ENCODE measurements at places on chromosomes 7 and 10.

- no peak for DNase-seq
Measured at GRCh38 chr7:8217200-8218068, 44.5 kb downstream of the ICA1 start.

GRCh38 chr10:47092831-47093230, 181.6 kb downstream of the PTPN20 start:
- DNase-seq, result no peak

- no peak for DNase-seq
Measured at GRCh38 chr10:1642600-1643160, 94.6 kb downstream of the ADARB2 start.

GRCh38 chr7:26311798-26312197, 20.1 kb downstream of the SNX10 start:
- no peak for DNase-seq

GRCh38 chr7:106875508-106875907, 10.4 kb downstream of the PIK3CG start:
- DNase-seq, result no peak

- no peak for DNase-seq
Measured at GRCh38 chr7:2049111-2049781, 183.5 kb downstream of the MAD1L1 start.

GRCh38 chr10:4270116-4270515, 485.1 kb upstream of the KLF6 start:
- no peak for DNase-seq

GRCh38 chr7:80770061-80770460, 131.6 kb downstream of the CD36 start:
- DNase-seq, result no peak

DNA sequence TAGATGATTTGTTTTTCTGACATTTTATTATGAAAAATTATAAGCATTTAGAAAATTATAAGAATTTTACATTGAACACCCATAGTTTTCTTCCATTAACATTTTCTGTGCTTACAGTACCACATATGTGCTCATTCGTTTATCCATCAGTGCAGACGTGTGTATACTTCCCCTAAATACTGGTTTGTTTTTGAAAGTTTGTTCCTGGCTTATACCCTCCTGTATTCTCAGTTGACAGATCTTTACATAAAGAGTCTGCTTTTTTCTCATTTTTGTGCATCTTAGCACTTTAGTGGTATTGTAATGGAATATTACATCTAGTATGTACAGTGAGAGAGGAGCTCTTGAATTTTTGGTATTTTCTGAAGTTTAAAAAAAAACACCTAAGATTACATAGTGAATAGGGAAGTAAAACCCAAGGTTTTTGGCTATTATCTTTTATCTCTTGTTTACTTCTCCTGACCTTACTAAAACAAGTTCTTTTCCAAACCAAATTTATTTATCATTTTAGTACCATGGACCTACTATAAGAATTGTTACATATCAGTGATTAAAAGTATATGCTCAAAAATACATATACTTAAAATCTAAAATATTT, 8.1 kb downstream of the DLD start:
- no peak for DNase-seq

- no peak for DNase-seq
Measured at GRCh38 chr10:88565072-88565471, 18.0 kb downstream of the RNLS start.

DNA sequence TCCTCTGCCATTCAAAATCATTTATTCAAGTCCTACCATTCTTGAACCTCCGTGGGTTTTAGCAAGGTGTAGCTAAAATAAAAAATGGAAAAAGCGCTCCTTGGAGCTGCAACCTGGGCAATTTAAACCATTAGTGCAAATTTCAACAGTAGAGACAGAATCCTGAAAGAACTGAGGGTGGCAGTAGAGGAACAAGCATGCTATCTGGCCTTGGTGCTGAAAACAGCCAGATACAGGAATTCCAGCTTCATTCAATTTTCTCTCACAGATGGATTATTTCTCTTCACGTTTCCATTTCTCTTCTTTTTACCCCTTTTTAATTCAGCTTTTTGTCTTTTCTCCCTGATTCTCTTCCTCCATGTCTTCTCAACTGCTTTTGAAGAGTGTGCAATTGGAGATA, 77.7 kb downstream of the OTUD1 start:
- no peak for DNase-seq

- no peak for DNase-seq
Measured at GRCh38 chr10:130044067-130045061, 66.3 kb downstream of the C10orf143 start.

DNA sequence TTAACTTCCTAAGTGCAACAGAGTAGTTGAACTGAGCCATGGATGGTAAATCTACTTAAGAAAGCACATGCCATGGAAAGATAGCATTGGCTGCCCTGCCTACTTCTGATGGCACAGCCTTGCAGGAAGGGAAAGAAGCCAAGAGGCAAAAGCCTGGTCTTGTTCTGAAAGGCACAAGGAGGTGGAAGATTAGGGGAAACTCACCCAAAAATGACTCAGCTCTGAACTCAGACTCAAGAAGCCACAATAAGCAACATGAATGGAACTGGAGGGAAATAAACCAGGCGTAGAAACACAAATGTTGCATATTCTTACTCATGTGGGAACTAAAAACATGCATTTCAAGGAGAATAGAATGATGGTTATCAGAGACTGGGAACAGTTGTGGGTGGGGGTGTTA, 20.8 kb upstream of the ALOX5 start:
- DNase-seq, result no peak

DNA sequence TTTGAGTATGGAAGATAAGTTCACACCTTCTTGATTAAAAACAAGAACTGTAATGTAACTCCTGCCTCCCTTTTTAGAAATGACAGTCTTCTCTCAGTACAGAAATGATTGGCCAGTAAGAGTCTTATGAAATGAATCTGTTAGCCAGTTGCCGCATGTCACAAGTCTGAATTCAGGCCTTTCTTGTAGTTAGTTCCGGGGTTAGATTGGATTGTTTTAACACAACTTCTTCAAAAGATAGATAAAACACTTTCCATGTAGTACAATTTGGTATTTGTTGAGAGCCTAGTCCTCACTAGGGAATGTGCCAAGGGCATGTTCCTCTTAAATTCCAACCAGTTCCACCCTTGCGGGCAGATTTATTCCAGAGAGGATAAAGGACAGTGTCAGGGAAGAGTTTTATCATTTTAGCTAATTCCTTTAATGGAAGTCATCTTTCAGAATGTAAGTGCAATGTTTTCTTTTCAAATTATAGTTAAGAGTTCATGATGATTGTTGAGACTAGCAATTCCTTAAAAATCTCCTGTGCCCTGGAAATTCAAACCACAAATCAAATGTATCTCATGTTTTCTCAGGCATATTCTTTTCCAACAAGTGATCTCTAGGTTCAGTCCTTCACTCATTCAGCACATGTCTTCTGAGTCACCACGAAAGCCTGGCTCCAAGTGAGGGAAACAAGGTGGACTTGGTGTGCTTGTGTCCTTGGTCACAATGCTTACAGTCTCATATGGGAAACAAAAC, 4.1 kb downstream of the FHIP2A start:
- DNase-seq, result no peak

- DNase-seq, result no peak
Measured at GRCh38 chr10:126481181-126481580, 92.9 kb upstream of the ADAM12 start.

GRCh38 chr7:105304040-105304895, 84.5 kb downstream of the SRPK2 start:
- peak; percentile 39 for DNase-seq

DNA sequence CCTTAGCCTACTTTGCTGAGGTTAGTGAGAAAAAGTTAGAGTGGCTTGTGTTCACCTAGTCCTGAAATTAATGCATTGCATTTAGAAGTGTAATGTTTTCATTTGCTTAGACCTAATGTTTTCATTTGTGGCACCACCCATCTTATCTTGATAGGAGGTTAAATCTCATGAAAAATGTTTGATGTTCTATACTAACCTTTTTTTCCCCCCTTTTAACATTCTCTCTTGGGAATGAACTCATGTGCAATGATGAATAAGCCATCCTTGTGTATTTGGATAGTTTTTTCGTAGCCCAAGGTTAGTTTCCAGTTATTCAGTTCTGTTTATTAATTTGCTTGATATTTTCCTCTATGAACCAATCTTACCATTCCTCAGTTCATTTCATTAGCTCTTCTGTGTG, 2.8 kb downstream of the FHIP2A start:
- DNase-seq, result no peak

DNA sequence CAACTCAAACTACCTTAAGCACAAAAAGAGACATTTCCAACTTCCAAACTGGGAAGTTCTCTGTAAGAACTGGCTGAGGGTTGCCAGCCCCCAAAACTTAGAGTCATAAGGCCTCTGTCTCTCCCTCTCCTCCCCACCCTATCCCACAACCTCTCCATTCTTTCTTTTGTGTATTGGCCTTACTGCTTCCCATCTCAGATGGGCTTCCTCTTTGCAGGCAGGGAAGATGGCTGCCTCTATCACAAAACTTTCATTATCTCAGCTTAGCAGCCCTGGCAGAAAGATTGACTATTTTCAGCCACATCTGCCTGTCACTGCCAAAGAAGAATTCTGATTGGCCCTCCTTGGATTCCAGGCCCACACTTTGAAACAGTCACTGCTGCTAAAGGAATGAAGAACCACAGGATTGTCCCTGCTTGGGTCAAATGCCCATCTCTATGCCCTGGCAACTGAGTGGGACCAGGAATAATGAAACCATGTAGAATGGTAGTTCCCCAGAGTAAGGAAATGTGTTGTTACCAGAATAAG, 58.0 kb upstream of the PRKAR2B start:
- DNase-seq, result no peak

GRCh38 chr7:476736-477360, 42.8 kb downstream of the PDGFA start:
- DNase-seq, result no peak

DNA sequence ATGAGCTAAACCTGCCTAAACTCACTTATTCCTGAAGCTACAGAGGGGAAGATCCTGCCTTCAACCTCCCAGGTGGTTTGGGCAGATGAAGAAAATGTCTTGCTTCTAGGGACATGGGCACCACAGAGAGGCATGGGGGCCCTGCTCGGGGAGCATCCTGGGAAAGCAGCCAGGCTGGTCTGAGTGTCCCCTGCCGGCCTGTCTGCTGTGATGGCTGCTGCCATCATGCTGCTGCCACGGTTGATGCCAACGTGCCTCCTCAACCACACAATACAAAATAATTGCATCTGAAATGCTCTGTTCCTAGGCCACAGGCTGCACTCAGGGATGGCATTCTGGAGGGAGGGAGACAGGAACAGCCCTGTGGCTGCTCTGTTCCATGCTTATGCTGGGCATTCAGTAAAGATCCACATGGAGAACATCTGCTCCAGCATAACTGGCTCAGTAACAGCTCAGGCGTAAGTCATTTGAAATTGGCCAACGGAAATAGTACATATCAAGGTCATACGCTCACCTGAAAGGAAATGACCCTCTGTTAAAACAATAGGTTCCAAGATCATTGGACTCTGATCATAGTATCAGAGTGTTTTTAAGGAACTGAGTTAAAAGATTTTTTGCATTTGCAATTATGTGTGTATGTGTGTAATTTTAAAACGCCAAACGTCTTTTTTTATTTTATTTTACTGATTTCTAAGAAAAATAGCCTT, 299.0 kb downstream of the TNS3 start:
- no peak for DNase-seq

DNA sequence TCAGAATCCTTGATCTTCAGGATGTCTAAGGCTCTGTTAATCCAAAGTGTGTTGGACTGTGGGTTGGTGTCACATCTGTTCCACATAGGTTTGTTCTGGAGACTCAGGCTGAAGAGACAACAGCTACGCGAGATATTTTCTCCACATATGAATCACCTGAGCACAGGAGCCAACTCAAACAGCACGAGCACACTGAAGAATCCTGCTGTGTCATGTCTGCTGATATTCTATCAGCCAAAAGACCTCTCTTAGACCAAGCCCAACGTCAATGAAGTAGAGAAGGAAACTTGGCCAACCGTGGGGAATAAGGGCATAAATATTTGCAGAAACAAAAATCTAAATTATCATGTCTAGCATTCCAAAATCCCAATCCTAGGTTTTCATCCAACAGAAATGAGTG, 2.7 kb upstream of the TASOR2 start:
- no peak for DNase-seq

- DNase-seq, result no peak
Measured at GRCh38 chr10:118449521-118449920, 107.4 kb upstream of the FAM204A start.

DNA sequence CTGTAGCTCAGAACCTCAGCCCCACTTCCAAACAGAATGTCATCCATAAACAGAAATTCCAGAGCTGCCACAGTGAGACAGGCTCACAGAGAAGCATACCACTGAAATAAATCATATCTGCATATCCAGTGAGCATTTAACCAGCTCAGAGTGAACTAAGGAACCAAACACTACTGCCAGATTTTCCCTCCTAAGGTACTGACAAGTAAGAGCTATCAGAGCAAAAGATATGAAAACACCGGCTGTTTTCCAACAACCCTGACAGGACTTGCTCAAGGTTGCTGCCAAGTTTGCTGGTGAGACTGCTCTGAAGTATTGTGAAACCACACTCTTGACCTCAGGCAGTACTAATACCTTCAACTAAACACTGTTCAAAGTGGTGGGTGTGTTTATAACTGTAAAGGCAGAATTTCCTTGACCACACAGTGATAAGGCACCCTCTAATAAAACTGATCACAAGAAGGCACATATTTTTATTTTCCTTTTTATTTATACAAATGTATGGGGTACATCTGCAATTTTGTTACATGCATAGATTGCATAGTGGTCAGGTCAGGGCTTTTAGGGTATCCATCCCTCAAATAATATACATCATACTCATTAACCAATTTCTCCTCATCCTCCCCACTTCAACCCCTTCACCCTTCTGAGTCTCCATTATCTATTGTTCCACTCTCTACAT, 18.3 kb downstream of the SGMS1 start:
- DNase-seq, result no peak

- no peak for DNase-seq
Measured at GRCh38 chr7:101216001-101216859, 1.2 kb downstream of the PLOD3 start.

GRCh38 chr10:113128450-113129070, 178.5 kb downstream of the TCF7L2 start:
- DNase-seq, result no peak

- DNase-seq, result no peak
Measured at GRCh38 chr7:108157606-108158335, 27.6 kb upstream of the LAMB4 start.

- no peak for DNase-seq
Measured at GRCh38 chr10:49172777-49173132, 15.4 kb downstream of the TMEM273 start.

GRCh38 chr10:59864141-59864962, 42.0 kb downstream of the CCDC6 start:
- peak; percentile 16 for DNase-seq
